ENCODE measurements at places on chromosomes 2 and 18. TPM values are rescaled to one million over a fixed set of nuclear protein-coding genes. Genes with fewer than 3 reads are reported as not detected.

Gene ANO7
- total RNA-seq, result 0.97 TPM

Gene REG1B
- not detected for total RNA-seq

Gene QPCT
- 0.50 TPM for total RNA-seq

Gene C2orf80
- not detected for total RNA-seq

Gene OR6B2
- not detected for total RNA-seq
